ENCODE measurements at places on chromosomes 11 and 22. TPM values are rescaled to one million over a fixed set of nuclear protein-coding genes. Genes with fewer than 3 reads are reported as not detected.

DNA sequence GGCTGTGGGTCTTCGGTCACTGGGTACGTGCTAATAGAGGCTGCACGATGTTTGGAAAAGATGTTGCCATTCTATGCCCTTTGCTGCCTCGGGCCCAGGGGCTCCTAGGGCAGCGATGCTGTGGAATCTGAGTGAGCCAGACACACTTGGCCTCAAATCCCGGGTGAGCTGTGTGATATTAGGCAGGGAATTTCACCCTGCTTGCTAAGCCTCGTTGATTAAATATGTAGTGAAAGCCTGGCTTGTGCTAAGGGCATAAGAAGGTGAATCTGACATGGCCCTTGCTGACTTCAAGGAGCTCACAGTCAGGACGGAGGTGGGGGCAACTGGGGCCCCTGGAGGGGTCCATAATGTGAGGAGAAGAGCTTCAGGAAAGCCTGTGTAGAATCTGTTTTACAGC lies 5.4 kb upstream of the HMOX1 start:
- DNase-seq, result no peak

- no peak for DNase-seq
Observed at GRCh38 chr11:130427581-130428315, 661 bp downstream of the ADAMTS8 start.

DNA sequence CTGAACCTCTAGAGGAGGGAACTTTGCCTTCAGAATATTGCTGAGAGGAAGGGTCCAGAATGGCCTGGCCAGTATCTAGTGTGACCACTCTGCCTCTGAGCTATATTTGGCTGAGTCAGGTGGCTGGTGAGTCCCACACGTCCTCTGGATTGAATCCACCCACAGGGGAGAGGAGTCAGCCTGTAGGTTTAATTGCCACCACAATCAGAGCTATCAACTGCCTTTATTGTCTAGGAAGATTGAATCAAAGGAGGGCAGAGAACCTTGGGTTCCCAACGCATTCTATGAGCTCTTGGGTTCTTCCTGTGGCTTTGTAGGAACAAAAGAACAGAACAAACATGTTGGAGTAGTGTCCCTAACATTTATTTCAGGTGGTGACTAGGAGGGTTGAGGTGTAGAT lies 67.7 kb downstream of the ST3GAL4 start:
- DNase-seq, result no peak

DNA sequence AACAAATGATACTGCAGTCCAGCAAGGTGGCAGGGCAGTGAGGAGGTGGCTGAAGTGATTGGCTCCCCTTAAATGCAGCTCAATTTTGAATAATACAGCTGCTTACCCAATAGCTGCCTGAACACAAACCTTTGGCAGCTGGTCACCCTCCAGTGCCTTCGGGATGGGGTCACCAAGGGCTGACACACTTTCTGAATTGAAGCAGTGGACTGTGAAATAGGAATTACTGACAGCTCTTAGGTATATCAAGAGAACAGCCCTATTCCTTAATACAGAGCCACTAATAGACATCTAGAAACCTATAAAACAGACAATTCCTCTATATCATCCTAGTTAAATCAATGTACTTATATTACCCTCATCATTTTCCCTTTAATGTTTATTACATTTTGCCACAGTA lies 474.2 kb upstream of the KIRREL3 start:
- no peak for DNase-seq

GRCh38 chr22:26499188-26499703 lies 13.0 kb downstream of the TFIP11 start:
- no peak for DNase-seq

GRCh38 chr22:39469681-39470450 lies 13.1 kb downstream of the MGAT3 start:
- DNase-seq, result no peak

DNA sequence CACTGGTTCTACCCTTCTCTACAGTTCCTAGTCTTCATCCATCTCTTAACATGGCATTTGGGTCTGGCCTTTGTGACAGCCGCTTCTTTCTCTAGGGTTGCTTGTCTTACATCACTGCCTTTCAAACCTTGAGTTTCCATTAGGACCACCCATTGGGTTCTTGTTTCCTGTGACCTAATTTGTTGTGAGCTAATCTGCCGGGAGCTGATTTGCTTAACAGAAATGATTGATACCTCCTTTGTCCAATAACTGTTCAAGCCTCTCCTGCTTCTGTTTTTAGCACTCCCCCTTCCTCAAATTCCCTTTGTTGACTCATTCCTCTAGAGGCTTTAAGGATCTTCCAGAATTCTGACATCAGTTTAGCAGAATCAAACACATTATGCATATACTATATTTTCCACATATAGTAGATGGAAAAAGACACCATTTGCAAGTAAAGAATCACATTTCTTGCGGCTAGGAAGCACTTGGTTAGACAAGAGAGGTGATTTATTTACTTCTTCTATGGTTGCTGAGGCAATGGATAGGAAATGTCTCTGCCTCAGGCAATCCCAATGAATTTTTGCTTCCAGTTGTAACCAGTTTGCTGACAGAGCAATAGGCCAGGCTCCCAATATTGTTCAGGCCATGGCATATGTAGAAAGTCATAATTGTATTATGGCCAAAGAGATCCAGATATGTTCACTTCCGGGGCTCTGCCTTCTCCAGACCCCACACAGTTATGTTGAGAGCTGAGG lies 130.7 kb downstream of the SNX19 start:
- no peak for DNase-seq

GRCh38 chr11:121270001-121270678 lies 22.4 kb upstream of the SC5D start:
- DNase-seq, result no peak

- DNase-seq, result no peak
Observed at GRCh38 chr11:94938095-94939055, 35.0 kb downstream of the CWC15 start.

GRCh38 chr11:6596239-6596877 lies 7.1 kb downstream of the RRP8 start:
- no peak for DNase-seq

DNA sequence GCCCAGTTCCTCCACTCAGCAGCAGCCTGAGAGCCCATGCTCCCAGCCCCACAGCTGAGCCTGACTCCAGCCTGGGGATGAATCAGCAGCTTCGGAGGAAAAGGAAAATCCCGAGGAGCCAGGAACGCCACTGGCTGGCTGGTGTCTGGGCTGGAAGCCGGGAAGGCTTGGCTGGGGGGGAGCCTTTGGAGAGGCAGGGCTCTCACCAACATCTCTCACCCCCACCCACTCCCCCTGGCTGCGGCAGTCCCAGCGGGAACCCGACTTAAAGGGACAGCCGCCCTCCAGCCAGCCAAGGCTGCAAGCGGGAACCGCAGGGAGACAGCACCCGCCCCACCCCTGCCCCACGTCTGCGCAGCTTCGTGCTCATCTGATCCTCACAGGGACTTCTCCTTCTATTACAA lies 28.4 kb downstream of the KIAA0930 start:
- DNase-seq, result peak; percentile 78

GRCh38 chr11:76008474-76008873 lies 193.5 kb downstream of the UVRAG start:
- DNase-seq, result no peak

DNA sequence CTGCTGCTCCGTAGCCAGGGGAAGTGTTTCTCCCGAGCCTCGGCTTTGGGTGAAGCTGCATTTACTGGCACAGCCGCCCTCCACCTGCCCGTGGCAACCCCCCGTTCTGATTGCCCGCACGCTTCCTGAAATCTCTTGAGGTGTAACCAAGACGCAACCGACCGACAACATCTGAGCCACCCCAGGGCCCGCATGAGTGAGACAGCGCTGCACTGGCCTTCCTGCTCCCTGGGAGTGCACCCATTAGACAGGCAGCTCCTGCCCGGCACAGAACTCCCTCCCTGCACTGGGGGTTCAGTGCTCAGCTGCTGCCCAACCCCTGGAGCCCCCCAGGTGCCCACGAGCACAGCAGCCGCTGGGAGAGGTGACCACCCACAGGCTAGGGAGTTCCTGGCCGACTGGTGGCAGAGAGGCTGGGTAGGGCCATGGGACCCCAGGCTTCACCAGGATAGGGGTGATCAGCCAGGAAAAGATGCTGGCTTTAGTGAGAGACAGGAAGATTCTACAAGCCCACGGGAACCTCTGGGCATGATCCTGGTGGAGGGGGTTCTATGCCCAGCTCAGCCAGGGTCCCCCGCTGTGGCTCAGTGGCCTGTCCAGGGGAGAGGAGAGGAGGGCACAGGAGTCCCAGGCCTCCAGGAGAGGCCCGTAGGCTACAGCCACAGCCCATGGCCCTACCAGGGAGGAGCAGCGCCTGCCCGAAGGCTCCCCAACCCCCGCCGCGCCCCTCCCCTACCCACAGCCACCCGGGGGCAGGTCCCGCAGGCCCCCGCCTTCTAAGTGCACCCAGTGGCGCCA lies 14.6 kb downstream of the PLXNB2 start:
- no peak for DNase-seq

- peak; percentile 49 for DNase-seq
Observed at GRCh38 chr11:16912692-16913111, 101.5 kb downstream of the PLEKHA7 start.

- no peak for DNase-seq
Observed at GRCh38 chr11:93512949-93513667, 30.1 kb downstream of the SMCO4 start.

DNA sequence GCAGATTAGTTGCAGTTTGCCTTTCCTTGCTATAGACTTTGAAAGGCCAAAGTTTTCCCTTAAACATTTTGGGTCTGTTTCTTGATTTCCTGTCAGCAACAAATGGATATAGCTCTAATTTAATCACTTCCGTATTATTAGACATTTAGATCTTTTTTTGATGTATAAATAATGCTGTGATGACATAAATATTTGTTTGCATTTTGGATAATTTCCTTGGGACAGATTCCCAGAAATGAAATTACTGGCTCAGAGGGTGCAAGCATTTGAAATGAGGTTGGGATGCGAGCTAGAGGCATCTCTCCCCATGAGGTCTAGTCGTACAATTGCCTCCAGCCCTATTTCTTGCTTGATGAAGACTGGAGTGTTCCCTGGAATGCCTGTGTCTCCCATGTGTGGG lies 94.2 kb downstream of the TBC1D22A start:
- DNase-seq, result no peak

- no peak for DNase-seq
Observed at GRCh38 chr11:69862331-69862771, 43.1 kb upstream of the FGF3 start.

- DNase-seq, result no peak
Observed at GRCh38 chr22:23036684-23037428, 33.5 kb upstream of the GNAZ start.

DNA sequence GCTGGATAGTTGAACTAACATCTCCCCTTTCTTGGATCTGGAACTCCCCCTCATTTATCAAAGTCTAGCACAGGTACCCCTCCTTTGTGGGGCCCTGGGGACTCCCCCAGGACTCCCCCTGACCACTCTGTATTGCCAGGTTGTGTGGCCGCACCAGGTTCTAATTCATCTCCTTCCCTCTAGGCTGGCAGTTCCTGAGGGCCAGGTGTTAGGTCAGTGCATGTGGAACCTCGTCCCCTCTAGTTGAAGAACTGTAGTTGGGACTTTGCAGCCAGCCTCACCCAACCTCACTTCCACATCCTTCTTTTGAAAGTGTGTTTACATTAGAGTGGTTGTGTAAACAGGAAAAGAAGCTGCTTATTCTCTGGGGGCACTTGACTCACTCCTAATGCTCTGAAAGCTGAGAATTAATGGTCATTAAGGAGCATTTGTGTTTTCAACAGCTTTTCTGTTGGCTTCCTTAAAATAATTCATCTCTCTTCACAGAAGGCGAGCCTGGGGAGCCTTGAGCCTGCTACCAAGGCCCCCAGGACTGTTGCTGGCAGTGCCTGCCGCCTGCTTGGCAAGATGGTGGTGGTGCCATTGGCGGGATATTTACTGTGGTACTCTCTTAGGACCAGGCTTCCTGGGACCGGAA lies 11.8 kb downstream of the UPB1 start:
- no peak for DNase-seq

DNA sequence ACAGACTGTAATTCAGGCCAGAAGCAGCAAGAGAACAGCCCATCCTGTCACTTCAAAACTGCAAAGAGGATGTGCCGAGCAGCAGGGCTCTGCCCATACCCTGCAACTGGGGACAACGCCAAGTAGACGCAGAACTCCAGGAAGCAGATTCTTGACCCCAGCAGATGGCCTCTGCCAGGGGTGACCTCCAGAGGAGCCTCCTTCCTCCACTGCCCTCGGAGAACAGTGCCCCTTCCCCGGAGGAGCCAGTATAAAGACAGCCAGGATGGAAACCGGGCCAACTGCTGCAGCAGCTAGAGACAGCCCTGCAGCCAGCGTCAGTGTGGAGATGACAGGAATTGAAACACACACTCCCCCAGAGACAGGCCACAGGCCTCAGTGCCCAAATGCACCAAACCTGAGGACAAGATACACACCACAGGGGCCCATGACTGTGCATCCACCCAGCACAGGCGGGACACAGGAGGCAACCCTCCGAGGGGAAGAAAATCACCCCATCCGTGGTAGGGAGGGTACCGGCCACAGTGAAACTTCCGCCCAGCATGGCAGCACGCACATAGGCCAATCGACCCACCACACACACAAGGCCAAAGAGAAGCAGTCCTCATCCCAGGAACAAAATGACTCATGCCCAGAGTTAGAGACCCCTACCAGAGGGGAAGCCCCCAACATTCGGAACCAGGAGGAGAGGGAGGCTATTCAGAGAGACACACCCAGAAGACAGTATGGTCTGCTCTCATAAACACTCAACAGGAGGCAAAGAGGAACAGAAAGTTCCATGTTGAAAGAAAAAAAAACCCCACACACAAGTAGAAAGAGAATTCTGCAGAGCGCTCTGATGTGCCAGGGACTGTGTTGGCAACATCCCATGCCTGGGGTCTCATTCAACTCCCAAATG lies 5.6 kb downstream of the AHNAK start:
- DNase-seq, result peak; percentile 72

DNA sequence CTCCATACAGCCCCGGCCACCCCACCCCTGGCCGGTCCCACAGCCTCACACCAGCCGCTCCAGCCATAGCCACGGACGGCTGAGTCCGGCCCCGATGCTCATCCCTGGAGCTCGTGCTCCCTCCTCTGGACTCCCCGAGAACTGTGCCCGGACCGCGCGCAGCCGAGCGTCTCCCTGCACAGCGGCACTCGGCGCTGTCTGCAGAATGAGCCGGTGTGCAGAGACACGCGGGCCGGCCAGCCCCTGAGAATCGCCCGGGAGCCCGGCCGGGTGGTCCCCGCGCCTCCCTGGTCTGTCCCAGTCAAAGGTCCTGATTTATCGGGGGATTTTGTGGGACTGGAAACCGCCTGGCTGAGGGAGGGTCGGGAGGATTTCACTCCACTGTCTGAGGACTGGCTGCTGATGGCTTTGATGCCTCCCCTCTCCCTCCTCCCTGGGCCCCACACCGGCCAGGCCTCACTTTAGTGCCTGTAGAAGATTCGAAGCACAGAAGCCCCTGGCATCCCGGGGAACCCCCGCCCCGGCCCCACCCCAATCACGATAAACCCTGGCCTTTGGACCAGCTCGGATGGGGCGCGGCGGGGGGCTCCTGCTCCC lies 102.7 kb downstream of the BRD1 start:
- DNase-seq, result peak; percentile 73

Gene LMNTD2
- total RNA-seq, result 19.1 TPM

Gene CFAP300
- total RNA-seq, result 0.51 TPM

Gene ANAPC15
- total RNA-seq, result 37.9 TPM

Gene SPI1
- total RNA-seq, result 4.9 TPM

Gene FANCF
- 12.9 TPM for total RNA-seq

Gene HTR3A
- total RNA-seq, result not detected

Gene SCUBE2
- total RNA-seq, result 8.7 TPM

Measured in mucosa of descending colon (tissue), 3 donors.